ENCODE measurements at places on chromosomes 1 and 21. TPM values are rescaled to one million over a fixed set of nuclear protein-coding genes. Genes with fewer than 3 reads are reported as not detected.

DNA sequence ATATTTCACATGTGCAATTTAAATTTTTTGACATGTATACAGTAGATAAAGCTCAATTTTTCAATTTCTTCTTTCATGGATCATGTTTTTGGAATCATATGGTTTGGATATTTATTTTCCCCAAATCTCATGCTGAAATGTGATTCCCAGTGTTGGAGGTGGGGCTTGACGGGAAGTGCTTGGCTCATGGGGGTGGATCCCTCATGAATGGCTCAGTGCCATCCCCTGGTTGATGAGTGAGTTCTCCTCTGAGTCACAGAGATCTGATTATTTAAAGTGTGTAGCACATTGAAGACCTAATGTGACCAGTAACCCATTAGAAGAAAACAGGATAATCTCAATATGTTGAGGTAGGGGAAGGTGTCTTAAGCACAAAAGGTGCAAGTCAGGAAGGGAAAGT, 9.1 kb upstream of the IFI16 start:
- H3K4me1 ChIP-seq = peaks cover 29% of the 10 kb centered on the region
- H3K27ac ChIP-seq = peak overlapping the region; percentile 45
- no peaks in the 10 kb centered on the region for H3K36me3 ChIP-seq
- DNase-seq = no peak
- H3K27me3 ChIP-seq = no peaks in the 10 kb centered on the region

- H3K4me1 ChIP-seq = no peaks in the 10 kb centered on the region
- H3K27ac ChIP-seq = no peak overlapping the region
- no peak overlapping the region for H3K4me3 ChIP-seq
- no peak for DNase-seq
- no peaks in the 10 kb centered on the region for H3K27me3 ChIP-seq
Observed at GRCh38 chr21:41839387-41840000, 39.6 kb downstream of the PRDM15 start.

GRCh38 chr1:18738126-18738525, 107.5 kb downstream of the PAX7 start:
- DNase-seq = no peak
- H3K36me3 ChIP-seq = peaks cover 7% of the 10 kb centered on the region
- no peak overlapping the region for H3K27ac ChIP-seq

- no peaks in the 10 kb centered on the region for H3K27me3 ChIP-seq
- peak overlapping the region; percentile 68 for H3K4me3 ChIP-seq
- peak overlapping the region; percentile 94 for H3K27ac ChIP-seq
- H3K36me3 ChIP-seq = peaks cover 4% of the 10 kb centered on the region
- no peak for DNase-seq
Observed at GRCh38 chr1:66353257-66353656, 180.7 kb upstream of the SGIP1 start.

DNA sequence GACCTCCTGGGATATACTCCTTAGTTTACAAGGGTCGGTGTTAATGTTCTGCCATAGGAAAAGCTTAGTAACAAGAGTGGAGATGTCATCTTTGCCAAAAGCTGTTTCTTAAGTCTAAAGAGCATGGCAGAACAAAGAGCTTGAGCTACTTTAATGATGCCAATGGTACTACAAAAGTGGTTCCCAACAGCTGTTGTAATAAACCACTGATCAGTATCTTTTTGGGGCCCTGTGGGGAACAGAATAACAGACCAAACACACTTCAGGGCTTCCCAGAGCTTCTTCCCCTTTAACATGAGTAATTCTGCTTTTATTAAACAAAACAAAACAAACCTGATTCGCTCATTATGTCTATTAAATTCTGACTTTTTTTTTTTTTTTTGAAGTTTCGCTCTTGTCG, 116.3 kb downstream of the NCAM2 start:
- no peaks in the 10 kb centered on the region for H3K36me3 ChIP-seq
- H3K27ac ChIP-seq = no peak overlapping the region
- no peaks in the 10 kb centered on the region for H3K27me3 ChIP-seq
- H3K4me3 ChIP-seq = no peak overlapping the region
- DNase-seq = no peak

DNA sequence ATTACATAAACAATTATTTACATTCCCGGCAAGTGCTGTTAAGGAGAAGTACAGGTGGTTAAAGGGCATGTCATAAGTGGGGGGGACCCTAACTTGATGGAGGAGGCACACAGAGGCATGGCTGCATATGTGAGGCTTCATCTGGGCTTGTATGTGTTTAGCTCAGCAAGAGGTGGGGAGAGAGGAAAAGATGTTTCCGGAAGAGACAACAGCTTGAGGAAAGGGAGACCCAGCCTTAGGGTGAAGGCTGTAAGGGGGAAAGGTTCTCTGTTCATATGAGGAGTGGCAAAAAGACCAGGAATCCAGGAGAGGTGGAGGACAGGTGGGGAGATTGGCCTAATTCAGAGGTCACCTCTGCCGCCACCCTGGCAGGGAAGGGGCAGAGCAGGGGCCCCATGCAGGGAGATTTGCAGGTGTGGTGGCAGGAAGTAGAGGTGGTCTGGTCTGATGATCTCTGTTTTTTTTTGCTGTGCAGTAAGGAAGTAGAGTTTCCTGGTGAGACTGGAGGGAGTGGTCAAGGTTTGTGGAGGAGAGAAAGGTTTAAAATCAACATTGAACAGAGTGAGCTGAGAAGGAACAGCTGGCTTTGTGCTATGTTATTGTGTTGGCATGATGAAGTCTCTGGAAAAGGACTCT, 9.0 kb downstream of the TRAF5 start:
- peaks cover 79% of the 10 kb centered on the region for H3K4me1 ChIP-seq
- H3K36me3 ChIP-seq = peaks cover 2% of the 10 kb centered on the region
- DNase-seq = no peak
- no peaks in the 10 kb centered on the region for H3K27me3 ChIP-seq

DNA sequence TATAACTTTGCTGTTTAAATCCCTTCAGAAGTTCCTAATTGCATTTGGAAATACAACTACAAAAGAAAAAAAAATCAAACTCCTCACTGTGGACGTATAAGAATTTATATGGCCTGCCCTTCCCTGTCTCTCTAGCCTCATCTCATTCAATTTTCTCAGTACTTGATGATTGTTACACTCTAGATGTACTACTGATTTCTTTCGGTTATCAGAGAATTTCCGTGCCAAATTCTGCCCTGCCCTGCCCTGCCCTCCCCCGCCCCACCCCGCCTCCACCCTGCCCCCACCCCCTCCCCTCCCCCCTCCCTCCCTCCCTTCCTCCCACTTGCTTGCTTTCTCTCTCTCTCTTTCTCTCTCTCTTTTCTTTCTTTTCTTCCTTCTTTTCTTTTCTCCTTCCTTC, 71.7 kb upstream of the MPC2 start:
- peaks cover 20% of the 10 kb centered on the region for H3K36me3 ChIP-seq
- no peak overlapping the region for H3K4me3 ChIP-seq
- H3K27ac ChIP-seq = no peak overlapping the region
- H3K27me3 ChIP-seq = no peaks in the 10 kb centered on the region

DNA sequence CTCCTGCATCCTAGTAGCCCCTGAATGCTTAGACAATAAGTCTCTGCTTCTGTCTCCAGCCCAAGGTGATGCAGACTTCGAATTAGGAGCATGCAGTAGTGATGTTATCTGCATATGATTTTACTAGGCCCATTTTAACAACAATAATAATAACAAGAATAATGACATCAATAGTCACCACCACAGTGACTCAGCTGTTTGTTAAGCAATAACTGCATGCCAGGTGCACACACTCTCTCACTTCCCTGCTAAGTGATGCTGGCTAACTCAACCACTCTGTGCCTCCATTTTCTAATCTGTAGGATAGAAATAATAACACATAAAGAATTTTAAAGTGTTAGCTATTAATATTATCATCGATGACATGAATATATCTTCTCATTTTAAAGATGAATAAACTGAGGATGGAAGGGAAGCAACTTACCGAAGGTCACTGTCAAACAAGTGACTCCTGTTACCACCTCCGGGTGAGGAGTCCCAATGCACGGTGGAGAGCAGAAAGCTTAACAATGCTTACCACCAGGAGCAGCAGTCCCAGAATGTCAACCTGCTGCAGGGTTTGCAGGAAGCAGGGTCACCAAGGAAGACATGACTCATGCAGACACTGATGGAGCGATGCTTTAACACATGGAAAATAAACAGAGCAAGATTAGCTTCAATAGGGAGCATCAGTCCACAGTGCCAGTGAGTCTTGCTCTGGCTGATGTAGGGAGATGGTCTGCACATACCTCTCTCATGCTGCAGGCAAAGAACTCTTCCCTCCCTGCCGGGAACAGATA, 290.2 kb downstream of the SPATA17 start:
- no peak overlapping the region for H3K27ac ChIP-seq
- no peaks in the 10 kb centered on the region for H3K4me1 ChIP-seq
- no peak for DNase-seq
- H3K4me3 ChIP-seq = no peak overlapping the region

GRCh38 chr1:231836227-231836893, 209.8 kb downstream of the DISC1 start:
- no peak for DNase-seq
- H3K4me1 ChIP-seq = peaks cover 10% of the 10 kb centered on the region
- peaks cover 7% of the 10 kb centered on the region for H3K36me3 ChIP-seq

DNA sequence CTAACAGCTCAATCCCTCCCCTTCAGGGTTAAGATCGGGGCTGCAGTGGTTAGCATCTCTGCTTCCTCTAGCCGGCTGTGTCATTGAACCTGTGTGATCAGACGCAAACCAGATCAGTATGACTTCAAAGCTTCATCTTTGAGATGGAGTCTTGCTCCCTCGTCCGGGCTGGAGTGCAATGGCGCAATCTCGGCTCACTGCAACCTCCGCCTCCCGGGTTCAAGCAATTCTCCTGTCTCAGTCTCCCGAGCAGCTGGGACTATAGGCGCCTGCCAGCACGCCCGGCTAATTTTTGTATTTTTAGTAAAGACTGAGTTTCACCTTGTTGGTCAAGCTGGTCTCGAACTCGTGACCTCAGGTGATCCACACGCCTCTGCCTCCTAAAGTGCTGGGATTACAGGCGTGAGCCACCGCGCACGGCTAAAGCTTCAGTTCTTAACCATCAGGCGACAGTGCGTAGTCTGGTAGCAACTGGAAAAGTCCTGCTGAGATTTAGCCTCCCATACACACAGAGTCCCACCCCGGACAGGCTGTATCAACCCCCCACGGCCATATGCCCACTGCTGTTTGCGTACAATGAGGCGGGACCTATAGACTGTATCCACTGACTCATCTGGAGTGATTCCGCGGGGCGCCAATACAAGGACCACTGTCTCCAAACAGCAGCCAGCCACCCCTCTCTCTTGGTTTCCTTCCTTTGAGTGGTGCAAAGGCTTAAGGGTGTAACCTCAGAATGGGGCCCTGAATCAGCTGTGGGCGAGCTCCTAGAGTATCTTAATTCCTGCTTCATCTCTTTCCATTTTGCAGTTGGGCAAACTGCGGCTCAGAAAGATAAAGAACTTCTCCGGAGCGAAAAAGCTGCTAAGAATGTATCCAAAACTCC, 23.3 kb downstream of the CELA3A start:
- H3K36me3 ChIP-seq = no peaks in the 10 kb centered on the region
- H3K4me1 ChIP-seq = peaks cover 36% of the 10 kb centered on the region
- H3K4me3 ChIP-seq = peak overlapping the region; percentile 91
- peak overlapping the region; percentile 99 for H3K27ac ChIP-seq

DNA sequence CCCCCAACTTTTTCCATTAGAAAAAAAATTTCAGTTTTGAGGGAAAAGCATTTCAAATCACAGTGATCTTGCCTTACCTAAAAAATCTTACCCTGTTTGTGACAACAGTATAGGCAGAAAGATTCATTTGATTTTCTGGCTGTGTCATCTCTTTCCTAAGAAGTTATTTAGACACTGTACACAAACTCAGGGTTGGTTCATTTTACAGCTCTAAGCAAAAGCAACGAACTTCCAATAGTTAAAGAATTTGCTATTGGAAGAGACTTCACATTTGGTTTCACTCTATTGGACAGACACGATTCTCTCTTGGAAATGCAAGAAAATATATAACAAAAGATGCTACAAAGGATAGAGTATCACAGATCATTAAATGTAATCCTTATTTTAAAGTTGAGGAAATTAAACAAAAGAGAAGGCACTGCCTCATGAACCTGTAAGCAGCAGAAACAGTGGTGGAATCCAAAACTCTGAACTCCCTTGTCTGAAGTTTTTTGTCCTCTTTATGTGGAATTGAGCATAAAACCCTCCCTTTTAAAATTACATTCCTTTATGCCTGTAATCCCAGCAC, 20.8 kb downstream of the EYA3 start:
- no peaks in the 10 kb centered on the region for H3K27me3 ChIP-seq
- no peak overlapping the region for H3K27ac ChIP-seq
- DNase-seq = no peak
- peaks cover 2% of the 10 kb centered on the region for H3K36me3 ChIP-seq
- H3K4me3 ChIP-seq = no peak overlapping the region
- H3K4me1 ChIP-seq = peaks cover 14% of the 10 kb centered on the region

DNA sequence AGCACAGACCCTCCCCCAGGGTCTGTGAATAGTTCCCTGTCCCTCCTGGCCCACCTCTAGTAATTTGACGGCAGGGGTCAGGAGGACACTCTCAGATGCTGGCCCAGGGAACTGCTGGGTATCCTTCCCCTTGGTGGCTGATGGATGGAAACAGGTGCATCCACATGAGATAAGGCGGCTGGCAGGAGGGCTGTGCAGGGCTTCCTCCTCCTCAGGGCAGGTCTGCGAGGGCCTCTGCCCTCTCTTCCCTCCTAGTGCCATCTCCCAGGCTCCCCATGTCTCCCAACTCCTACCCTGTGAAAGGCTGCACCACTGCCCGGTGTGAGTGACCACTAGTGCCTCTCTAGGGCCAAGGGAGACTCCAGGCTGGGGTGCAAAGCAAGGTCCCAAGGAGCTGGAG, 123.9 kb downstream of the GLIS1 start:
- H3K4me1 ChIP-seq = no peaks in the 10 kb centered on the region
- H3K27ac ChIP-seq = no peak overlapping the region
- H3K36me3 ChIP-seq = no peaks in the 10 kb centered on the region
- no peak for DNase-seq

DNA sequence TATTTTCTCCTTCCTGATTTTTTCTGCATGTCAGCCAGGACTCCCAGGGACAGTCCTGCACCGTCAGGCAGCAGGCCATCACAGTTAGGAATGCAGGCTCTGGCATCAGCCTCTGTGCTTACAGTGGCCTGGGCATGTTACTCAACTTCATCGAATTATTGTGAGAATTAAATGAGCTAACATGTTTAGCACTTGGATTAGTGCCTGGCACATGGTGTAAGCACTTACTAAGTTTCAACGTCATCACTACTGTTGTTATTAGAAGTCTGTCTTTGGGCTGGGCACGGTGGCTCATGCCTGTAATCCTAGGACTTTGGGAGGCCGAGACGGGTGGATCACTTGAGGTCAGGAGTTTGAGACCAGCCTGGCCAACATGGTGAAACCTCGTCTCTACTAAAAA, 45.1 kb downstream of the SCCPDH start:
- no peaks in the 10 kb centered on the region for H3K27me3 ChIP-seq
- peaks cover 5% of the 10 kb centered on the region for H3K36me3 ChIP-seq
- peaks cover 2% of the 10 kb centered on the region for H3K4me1 ChIP-seq
- DNase-seq = no peak
- no peak overlapping the region for H3K4me3 ChIP-seq

Gene OR10J1
- not detected for total RNA-seq

Gene FLG2
- total RNA-seq = not detected

Gene LINGO4
- total RNA-seq = 0.77 TPM

Gene PKN2
- total RNA-seq = 35.0 TPM

Gene SPATA21
- total RNA-seq = not detected
